A549 treated with DMSO at 1 μM for 4 hours (cell line): ENCODE measurements at places on chromosomes 2 and 18. TPM values are rescaled to one million over a fixed set of nuclear protein-coding genes. Genes with fewer than 3 reads are reported as not detected.

Gene FBXO36
- total RNA-seq = 1.1 to 2.3 TPM (median 1.4 TPM) in 5 replicates

Gene CIAO1
- total RNA-seq = 71.0 to 95.6 TPM (median 90.4 TPM) in 5 replicates

Gene SERPINB7
- 1.5 to 2.9 TPM (median 2.9 TPM) in 5 replicates for total RNA-seq

Gene EMX1
- 0.07 to 0.38 TPM (median 0.10 TPM) in 4 of 5 replicates, not detected in the other for total RNA-seq

Gene REG3A
- total RNA-seq = not detected in 5 replicates

Gene FEV
- total RNA-seq = not detected in 5 replicates
